ENCODE measurements at places on chromosomes 3 and 15.

DNA sequence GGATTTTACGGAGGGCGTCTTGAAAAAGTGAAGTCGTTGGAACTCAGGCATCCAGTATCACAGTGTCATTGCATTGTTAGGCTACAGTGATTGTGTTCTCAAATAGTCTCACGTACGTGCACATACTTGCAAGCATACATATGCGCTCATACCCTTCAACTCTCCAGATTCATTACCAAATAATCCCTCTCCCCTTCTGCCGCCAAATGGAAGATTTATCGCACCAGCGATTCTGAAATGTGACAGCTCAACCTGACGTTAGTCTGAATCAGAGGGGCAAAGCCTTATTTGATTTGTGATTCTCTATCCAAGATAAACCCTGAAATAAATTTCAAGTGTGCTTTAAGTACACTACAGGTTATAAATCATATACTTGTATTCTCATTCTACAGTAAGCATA is 119.4 kb downstream of the GADL1 start:
- no peak for DNase-seq

GRCh38 chr15:57386976-57387375 is 10.7 kb downstream of the CGNL1 start:
- DNase-seq, result no peak

DNA sequence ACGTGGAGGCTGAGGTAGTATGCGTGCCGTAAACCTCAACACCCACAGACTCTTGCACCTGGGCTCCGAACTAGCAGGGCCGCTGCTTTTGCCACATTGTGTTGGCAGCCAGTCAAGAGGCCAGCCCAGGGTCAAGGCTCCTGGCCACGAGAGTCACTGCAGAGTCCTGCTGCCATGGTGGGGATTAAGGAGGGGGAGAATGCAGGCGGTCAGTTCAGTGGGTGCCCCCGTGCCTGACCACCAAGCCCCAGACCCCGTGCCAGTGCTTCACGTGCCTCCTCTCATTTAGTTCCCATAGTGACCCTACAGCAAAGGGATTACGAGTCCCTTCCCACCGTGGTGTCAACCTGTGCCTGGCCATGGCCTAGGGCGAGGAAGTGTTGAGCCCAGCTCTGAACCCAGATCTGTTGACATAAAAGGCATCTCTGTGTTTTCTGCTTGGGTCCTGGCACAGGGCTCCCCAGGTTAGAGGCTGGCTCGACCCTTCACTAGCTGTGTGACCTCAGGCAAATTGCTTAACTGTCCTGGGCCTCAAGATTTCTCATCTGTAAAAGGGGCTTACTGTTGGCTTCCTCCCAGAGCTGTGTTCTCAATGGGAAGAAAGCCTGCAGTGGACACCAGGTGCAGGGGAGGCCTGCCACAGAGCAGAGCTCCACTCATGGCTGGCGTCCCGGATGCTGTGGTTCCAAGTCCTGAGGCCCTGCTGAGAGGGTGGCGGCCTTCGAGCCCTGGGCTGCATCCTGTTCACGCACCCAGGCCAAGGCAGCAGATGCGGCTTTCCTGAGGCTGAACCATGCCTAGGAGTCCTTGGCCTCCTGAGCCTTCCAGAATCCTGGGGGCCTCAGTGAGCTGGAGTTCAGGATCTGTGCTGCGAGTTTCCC is 32.8 kb downstream of the FBLN2 start:
- DNase-seq, result no peak

DNA sequence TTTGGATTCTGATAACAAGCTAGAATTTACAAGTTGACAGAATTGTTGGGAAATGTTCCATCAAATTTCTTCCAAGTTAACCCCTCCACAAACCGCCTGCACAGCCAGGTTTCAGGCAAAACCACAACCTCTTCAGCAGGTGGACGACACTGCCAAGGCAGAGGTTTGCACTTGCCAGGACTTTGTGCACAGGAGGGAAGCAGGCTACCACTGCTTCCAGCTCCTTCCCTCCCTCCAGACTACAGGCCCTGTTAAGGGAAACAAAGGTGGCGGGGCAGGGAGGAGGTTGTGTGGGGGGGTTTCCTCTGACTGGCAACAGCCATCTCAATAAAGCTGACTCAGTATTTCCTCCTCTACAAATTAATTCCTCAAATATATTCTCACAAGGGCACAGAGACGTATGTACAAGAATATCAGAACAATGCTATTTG is 42.2 kb downstream of the TBC1D2B start:
- DNase-seq, result no peak

DNA sequence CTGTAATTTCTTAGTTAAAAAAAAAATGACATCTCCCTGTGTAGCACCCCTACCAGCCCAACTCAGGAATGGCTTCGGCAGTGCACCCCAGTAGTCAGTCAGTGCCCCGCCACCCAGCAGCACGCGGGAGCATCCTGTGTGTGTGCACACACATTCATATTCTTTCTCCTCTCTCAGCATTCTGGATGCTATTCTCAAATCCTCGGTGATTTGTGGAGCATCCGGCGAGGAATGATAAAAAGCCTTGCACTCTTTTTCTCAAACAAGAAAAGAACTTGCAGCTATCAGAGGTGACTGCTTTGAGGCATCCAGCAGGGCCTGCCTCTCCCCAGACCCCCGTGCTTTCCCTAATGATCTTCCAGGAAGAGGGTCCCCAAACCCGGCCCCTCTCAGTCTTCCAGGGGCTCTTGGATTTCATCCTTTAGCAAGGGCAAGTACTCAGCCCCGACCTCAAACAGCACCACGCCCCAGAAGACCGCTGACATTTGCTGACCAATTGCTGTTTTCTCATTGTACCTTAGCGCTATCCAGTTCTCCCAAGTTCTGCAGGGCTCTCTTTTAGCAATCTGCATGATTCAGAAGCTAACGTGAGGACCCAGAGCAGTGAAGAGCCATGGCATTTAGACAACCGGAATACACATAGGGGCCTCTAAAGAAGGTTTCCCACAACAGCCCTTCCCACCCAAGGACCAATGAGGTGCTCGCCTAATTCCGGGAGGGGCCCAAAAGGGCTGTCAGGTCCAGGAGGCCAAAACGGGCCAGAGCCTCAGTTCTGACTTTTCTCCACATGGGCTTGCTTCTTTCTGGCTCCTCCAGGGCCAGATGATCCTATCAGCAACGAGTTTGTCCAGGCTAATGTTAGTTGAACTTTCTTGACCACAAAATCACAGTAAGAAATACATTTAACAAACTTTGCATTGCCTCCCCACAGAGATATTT is 72.2 kb downstream of the FAM174B start:
- DNase-seq, result no peak

DNA sequence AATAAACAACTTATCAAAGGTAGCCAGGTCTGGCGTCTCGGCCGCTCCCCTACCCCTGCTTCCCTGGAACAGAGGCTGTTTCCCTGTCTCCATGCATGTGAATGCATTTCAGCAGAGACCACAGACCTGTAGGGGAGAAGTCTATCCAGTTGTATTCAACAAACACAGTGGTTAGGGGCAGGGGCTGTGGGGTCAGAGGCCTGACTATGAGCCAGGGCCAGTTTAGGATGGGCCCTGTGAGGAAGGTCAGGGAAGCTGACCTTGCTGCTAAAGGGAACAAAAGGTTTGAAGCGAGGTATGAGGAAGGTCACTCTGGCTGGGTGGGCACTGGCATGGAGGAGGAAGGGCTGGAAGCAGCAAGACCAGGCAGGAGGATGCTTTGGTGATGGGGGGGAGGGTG is 184.6 kb downstream of the XXYLT1 start:
- no peak for DNase-seq

GRCh38 chr3:176661432-176661964 is 535.8 kb downstream of the TBL1XR1 start:
- DNase-seq, result no peak

DNA sequence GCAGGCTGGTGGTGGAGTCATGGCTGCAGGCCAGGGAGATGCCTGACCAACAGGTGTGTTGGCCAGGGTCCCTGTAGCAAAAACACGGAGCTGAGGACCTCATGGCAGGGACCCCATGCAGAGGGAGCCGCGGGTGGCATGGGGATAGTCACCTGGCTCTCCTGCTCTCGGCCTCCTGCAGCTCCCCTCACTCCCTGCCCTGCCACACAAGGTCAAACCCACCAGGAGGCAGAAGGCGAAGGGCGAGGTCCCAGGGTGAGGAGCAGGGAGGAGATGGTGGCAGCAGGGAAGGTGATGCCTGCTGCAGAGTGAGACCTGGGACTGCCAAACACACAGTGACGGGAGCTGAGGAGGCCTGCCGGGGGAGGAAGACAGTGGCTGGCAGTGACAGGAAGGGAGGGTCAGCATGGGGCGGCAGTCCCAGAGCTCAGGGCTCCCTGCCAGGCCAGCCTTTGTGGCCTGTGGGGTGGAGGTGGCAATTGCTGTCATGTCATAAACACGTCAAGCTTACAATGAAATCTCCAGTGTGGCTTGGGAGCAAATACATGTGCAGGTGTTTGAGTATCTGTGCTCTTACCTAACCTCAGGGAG is 144.3 kb downstream of the TJP1 start:
- DNase-seq, result no peak

DNA sequence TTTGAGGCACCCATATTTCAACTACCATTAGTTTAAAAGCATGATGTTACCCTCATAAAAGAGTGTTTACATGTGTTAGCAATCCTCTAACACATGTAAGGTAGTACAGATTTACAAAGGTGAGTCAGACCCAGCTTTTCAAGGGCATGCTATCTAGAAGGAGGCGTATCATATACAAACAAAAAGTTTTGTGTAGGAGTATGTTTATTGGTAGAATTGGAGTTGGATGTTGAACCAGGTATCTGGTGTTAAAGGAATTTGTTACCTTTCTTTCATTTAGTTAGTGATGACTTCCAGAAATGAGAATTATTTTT is 2.4 kb downstream of the HACD3 start:
- no peak for DNase-seq

DNA sequence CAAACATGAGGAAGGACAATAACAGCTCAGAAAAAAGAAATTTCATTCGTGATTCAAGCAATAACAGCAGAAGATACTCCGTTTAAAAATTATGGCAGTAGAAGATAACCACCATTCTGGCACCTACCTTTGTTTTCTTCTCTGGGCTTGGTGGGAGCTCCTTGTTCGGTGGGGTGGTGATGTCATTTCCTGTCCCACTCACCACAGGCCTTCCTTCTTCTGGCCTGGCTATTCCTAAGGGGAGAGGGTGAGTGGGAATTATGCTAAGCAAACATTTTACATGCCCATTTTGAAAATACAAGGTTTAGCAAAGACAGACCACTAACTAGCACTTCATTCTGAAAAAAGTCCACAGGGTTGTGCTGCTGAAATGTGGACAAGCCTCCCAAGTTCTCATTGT is 74.4 kb downstream of the DHX30 start:
- DNase-seq, result no peak

DNA sequence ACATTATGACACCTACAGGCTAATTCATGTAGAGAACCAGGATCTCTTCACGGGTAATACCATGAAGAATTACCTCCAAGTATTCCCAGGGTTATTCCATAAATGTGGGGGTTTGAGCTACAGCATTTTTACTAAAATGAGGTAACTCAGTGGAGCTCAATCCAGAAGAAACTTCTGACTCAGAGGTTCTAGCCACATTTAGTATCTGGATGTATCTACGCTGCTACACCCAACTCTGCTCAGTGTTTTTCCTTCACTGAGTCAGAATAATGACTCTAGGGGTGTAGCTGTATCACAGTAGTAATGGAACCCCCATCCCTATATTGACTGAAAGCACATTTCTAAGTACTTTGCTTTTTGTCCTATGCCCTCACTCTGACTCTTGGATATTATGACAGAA is 52.4 kb downstream of the COPS2 start:
- DNase-seq, result no peak

DNA sequence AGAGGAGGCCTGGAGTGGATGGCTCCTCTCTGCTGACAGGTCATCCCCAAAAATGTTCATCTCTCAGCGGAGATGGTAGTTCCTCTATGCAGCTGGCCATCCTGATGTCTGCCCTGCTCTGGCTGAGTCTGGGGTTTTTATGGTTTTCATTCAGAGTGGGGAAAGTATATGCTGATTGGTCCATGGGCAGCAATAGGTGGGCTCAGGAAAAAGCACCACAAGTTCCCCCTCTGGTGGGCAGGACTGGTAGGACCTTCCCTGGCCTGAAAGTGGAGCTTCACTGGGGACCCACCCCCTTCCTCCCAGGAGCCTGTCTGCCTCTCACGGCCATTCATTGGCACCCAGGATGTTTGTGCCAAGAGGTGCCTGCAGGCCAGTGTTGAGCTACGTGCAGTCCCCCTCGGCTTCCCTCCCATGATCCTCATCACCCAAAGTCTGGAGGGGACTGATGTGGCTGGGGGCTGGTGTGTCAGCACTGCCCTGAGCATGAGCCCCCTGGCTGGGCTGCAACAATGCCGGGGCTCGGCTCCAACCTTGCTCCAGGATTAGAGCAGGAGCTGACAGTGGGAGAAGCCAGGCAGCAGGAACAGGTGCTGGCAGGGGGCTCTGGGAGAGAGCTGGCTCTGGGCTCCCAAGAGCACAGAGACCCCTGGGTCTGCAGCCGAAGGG is 13.1 kb upstream of the BLOC1S6 start:
- DNase-seq, result no peak

DNA sequence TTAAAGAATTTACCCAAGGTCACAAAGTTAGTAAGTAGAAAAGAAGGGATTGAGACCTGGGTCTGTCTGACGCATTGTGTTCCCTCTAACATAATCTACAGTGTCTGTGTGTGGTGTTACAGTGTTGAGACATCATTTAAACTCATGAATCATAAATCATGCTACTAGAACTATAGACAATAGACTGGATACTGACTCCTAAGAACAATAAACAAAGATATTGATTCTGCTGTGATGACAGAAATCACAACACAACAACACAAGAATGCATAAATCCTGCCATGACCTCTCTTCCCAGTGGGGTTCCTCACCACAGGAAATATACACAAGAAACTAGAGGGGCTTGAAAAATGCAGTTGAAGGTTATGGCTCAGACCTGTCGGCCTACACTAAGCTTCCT is 44.3 kb downstream of the TRIM69 start:
- no peak for DNase-seq

- no peak for DNase-seq
Observed at GRCh38 chr3:51216291-51216690, 168.8 kb upstream of the MANF start.

GRCh38 chr15:37625576-37625975 is 308.9 kb upstream of the TMCO5A start:
- no peak for DNase-seq

DNA sequence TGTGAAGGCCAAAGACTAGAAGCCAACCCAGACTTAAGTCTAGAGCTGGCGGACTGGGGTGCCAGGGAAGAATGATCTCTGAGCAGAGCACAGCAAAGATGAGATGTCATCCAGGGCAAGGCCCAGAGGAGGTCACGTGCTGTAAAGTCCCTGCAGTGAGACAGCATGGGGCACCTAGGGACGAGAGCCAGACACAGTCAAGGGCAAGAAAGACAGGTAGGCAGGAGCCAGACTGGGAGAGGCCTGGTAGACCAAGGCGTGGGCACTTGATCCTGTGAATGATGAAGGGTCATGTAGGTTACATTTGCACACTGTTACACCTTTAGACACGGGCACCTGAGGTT is 379.7 kb upstream of the PROK2 start:
- no peak for DNase-seq
